ENCODE measurements at places on chromosomes 12 and 14.

DNA sequence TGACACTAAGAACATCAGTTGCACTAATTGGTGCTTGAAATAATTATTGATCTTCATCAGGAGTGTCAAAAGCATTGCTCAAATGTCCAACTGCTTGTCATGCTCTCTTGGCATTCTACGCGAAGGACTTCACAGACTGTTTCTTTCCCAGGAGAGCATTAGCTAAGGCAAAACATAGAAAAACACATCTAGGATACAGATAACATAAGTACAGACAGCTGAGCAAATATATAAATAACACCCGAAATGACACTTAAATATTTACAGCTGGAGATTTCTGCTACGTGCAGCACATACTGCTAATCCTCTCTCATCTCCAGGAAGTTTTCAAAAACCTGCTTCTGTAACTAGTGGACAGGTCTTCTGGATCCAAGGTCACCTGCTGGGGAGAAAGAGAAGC, 120.0 kb upstream of the PRMT8 start:
- no peak for DNase-seq

DNA sequence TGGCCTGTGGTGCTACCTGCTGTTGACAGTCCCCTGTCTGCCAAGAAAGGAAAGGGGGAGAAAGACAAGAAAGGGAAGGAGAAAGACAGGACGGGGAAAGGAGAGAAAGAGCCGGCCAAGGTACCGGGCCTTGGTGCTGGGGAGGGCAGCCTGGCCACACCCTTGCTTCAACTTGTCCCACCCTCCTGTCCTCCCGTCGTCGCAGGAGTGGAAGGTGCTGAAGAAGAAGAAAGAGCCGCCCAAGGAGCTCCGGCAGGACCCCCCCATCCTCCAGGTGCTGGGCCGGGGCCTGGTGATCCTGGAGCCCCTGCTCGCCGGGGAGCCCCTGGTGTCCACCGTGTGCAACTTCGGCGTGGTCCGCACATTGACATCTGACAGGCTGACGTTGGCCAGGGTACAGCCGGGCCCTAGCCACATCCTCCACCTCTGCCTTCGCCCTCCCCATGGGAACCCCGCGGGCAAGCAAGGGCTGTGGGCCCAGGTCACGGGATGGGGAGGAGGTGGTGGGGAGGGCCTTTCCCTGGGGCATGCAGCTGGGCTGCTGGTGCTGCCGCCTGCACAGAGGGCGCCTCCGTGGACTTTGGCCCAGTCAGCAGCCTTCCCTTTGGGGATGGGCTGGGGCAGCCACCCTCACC, 2.9 kb upstream of the B3GNT4 start:
- DNase-seq = no peak

GRCh38 chr12:93245543-93245942, 132.2 kb upstream of the NUDT4 start:
- DNase-seq = no peak

GRCh38 chr12:108307006-108307405, 32.1 kb downstream of the CMKLR1 start:
- DNase-seq = peak; percentile 43

- DNase-seq = peak; percentile 84
These were observed 2.6 kb downstream of the SMIM41 start for GRCh38 chr12:52082026-52082668.

DNA sequence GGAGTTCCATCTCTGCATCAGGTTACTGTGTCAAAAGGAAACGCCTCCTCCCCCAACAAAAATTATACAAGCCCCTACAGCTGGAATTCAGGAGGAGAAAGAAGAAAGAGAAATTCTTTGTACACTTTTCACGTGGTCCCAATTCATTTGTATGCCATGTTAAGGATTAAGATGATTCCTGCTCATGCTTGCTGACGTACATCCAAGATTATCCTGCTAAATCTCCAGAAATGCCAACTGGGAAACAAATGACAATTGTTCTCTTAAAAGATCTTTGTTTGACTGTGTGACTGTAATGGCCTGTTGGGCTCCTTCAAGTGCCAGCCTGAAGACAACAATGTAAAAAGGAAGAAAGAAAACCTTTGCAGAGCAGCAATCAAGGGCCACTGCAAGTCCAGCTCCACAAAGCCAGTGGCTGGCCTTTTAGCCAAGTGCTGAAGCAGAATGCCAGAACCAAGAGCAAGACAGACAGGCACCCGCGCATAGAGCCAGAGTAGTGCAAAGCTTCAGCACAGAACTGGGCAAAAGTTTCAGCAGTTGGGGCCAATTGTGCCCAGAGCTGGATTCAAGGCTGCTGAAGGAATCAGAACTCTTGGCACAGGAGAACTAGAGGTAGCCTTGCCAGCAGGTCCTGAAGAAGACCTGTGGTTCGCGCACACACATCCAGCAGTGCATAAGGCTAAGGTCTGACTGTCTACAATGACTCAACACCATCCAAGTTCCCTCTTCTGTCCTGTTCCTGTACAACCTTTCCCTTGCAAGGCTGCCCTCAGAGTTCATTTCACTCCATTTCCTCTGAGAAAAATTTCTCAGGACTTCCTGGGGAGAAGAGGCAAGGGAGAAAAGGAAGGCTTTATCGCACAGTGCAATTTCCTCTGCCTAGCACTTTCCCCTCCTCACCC, 209.7 kb upstream of the BMP4 start:
- no peak for DNase-seq

- no peak for DNase-seq
These were observed 202.7 kb downstream of the PRKD1 start for GRCh38 chr14:29724991-29725390.

DNA sequence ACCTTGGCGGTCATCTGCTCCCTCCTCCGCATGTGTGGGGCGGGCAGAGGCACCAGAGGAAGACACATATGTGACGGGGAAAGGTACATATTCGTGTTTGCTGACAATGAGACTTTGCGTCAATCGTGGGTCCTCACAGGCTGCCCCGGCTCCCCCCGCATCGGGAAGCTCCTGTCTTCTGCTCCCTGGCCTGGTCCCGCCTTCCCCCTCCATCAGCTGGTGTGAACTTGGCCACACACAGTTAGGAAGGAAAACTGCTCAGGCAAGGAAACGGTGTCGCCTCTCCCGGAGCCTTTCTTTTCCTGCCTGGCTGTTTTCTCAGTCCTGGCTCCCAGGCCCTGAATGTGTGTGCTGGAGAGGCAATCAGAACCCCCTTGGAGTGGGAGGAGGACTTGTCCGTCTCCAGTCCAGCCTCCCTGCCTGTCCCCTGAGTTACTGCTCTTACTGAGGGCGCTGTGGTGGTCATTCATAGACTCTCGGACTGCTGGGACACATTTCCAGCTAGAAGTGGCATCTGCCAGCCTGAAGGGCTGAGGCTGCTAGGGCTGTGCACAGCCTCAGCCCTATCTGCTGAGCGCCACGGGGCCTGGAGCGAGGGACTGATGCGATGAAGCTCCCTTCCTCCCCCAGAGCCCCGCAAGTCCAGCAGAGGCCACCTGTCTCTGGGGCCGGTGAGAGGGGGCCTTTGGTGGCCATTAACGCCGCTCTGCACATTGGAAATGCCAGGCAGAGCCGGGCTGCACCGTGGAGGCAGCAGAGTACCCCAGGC, 44.2 kb upstream of the TSPAN9 start:
- no peak for DNase-seq

- no peak for DNase-seq
These were observed 269.3 kb downstream of the SNAPC1 start for GRCh38 chr14:62031504-62031903.

- DNase-seq = peak; percentile 51
These were observed 520 bp downstream of the CSRP2 start for GRCh38 chr12:76878099-76878898.

GRCh38 chr14:31255286-31255685, 47.7 kb upstream of the HECTD1 start:
- DNase-seq = no peak

DNA sequence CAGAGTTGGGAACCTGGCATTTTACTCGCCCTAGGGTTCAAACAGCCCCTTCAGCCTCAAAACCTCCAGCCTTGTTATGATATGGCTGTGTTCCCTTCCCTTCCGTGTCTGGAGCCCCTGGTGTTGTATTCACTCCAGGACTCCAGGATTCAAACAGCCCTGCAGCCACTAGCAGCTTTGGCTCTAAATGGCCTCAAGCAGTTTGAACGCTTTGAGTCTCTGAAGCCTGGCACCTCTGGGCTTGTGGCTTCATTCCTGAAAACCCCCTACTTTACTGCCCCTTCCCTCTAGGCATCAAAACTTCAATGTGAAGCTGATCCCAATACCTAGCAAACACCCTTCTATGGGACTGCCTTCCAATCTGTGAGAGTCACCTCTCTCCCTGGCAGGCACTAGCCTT, 67.9 kb upstream of the RMST start:
- no peak for DNase-seq

GRCh38 chr12:59664495-59664894, 68.7 kb downstream of the SLC16A7 start:
- no peak for DNase-seq

- DNase-seq = peak; percentile 26
These were observed 6.1 kb upstream of the AMIGO2 start for GRCh38 chr12:47085815-47086252.

GRCh38 chr14:74085047-74085637, 386 bp downstream of the LIN52 start:
- peak; percentile 47 for DNase-seq

GRCh38 chr12:64180951-64181350, 41.1 kb downstream of the KICS2 start:
- peak; percentile 47 for DNase-seq

DNA sequence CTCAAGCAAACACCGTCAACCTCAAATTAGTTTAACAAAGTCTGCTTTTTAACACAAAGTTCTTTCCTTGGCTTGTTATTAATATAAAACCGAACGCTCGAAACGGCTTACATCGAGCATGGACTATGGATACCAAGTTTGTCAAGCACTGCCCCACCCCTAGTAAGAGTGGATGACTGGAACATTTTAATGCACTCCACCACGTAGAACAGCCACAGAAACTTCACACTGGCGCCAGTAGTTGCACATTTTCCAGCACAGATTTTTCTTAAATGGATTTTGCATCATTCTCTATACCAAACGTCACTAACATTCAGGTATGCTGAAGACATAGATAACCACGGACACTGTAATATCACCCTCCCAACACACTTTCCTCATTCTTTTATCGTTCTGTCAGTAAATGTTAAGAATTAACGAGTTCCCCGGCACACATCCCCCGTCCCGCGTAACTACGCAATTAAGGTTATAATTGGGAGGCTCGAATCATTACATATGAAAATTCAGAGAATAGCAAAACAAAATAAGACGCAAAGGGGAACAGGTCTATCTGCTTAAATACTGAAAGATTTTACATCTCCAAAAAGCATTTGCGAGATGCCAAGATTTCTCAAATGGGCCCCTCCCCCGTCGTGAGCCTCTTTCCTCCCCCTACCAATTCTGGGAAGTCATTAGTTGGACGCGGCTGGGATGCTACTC, 990 bp downstream of the FERMT2 start:
- peak; percentile 65 for DNase-seq

GRCh38 chr14:72904840-72905561, 11.1 kb upstream of the DPF3 start:
- peak; percentile 67 for DNase-seq

DNA sequence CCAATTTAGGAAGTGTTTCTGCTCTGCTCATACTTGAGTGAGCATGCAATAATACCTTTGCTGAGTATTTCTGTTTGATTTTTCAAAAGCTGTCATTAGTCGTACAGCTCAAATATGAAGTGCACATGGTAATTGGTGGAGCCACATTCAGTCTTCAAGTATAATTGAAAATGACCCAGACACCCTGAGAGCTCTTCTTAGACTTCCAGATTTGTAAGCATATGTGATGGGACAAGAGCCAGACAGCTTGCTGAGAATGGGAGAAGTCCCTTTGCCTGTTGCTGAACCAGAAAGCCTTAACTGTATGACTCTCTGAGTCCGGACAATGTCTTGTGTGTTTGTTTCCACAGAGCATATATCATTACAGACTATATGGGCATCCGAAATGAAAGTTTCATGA, 307.3 kb downstream of the TMEM117 start:
- DNase-seq = no peak
